Stomach (tissue), 19 donors: ENCODE measurements at places on chromosomes 11 and 22. TPM values are rescaled to one million over a fixed set of nuclear protein-coding genes. Genes with fewer than 3 reads are reported as not detected.

DNA sequence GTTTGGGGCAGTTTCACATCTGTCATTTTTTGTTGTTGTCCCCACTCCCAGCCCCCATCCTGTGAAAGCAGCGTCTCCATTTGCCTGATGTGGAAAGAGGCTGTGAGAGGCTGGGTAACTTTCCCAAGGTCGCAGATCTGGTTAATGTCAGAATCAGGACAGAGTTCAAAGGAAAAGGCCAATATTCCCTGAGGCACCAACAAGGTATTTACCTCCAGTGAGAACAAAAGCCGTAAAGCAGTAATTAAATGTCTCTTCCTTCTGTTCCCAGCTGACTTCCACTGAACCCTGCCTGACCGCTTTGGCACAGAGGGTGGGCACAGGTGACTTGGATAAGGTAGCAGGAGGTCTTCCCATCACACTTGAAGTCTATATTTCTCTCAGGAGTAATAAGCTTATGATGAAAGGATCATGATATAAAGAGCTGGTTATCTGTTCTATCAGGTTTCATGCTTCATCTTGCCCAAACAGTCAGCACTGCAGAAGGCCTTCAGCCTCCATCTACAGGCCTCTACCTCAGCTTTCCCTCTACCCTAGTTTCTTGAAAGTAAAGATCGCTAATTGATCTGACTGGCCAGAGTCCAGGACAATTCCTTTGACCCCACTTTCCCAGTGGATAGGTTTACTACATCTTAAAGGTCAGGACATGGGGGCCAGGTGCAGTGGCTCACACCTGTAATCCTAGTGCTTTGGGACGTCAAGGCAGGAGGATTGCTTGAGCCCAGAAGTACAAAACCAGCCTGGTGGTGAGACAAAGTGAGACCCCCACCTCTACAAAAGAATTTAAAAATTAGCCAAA, 9.4 kb downstream of the C11orf91 start:
- H3K4me3 ChIP-seq: no peak overlapping the region
- no peaks in the 10 kb centered on the region for H3K27me3 ChIP-seq
- DNase-seq: peak; percentile 54
- H3K36me3 ChIP-seq: no peaks in the 10 kb centered on the region
- peaks cover 61% of the 10 kb centered on the region for H3K4me1 ChIP-seq

DNA sequence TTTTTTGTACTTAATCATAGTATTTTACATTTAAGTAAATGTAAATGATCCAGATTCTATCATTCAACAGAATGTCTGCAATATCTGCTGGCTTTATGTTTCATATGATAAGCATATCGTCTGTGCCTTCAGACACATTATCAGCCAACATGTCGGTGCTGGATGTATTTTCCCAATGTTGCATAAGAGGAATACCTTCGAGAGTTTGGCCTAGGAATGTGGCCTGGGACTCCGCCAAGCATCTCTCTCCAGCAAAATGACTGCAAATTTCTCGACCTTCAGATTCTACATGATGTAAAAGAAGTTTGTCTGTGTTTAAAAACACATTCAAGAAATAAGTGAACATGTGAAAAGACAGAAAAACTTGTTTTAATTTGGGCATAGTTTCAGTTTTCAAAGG, 6.9 kb downstream of the BDNF start:
- no peak for DNase-seq
- H3K36me3 ChIP-seq: no peaks in the 10 kb centered on the region
- H3K27ac ChIP-seq: no peak overlapping the region
- H3K27me3 ChIP-seq: peaks cover 3% of the 10 kb centered on the region
- H3K4me1 ChIP-seq: no peaks in the 10 kb centered on the region

- H3K36me3 ChIP-seq: no peaks in the 10 kb centered on the region
- DNase-seq: no peak
- H3K4me1 ChIP-seq: no peaks in the 10 kb centered on the region
- no peaks in the 10 kb centered on the region for H3K27me3 ChIP-seq
These were observed 64.2 kb downstream of the FZD4 start for GRCh38 chr11:86891036-86891435.

- peak overlapping the region; percentile 54 for H3K27ac ChIP-seq
- no peaks in the 10 kb centered on the region for H3K27me3 ChIP-seq
- DNase-seq: peak; percentile 76
- no peaks in the 10 kb centered on the region for H3K36me3 ChIP-seq
These were observed 255.6 kb upstream of the CADM1 start for GRCh38 chr11:115759622-115760460.

DNA sequence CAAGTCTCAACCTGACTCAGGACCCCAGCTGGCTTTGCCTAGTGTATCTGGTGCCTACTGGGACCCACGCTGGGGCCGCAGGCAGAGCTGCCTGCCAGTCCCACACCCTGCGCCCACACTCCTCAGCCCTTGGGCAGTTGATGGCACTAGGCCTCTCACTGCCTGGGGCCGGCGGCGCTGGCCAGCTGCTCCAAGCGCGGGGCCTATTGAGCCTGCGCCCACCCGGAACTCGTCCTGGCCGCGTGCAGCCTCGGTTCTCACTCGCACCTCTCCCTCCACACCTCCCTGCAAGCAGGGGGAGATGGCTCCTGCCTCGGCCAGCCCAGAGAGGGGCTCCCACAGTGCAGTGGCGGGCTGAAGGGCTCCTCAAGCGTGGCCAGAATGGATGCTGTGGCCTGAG, 908.5 kb upstream of the CCDC90B start:
- no peak for DNase-seq
- H3K27ac ChIP-seq: no peak overlapping the region
- no peak overlapping the region for H3K4me3 ChIP-seq
- H3K4me1 ChIP-seq: no peaks in the 10 kb centered on the region
- H3K27me3 ChIP-seq: no peaks in the 10 kb centered on the region

- H3K4me3 ChIP-seq: no peak overlapping the region
- no peak overlapping the region for H3K27ac ChIP-seq
- no peak for DNase-seq
- H3K36me3 ChIP-seq: no peaks in the 10 kb centered on the region
These were observed 21.9 kb upstream of the RAB30 start for GRCh38 chr11:83093634-83094033.

- H3K27ac ChIP-seq: no peak overlapping the region
- no peak for DNase-seq
- H3K4me1 ChIP-seq: peaks cover 17% of the 10 kb centered on the region
- no peak overlapping the region for H3K4me3 ChIP-seq
- no peaks in the 10 kb centered on the region for H3K27me3 ChIP-seq
- H3K36me3 ChIP-seq: no peaks in the 10 kb centered on the region
These were observed 71.7 kb downstream of the TBC1D22A start for GRCh38 chr22:46834021-46834737.

- H3K4me3 ChIP-seq: no peak overlapping the region
- H3K27ac ChIP-seq: no peak overlapping the region
- H3K27me3 ChIP-seq: no peaks in the 10 kb centered on the region
- DNase-seq: peak; percentile 9
- H3K4me1 ChIP-seq: no peaks in the 10 kb centered on the region
These were observed 7.3 kb downstream of the DGCR6L start for GRCh38 chr22:20312396-20313191.

GRCh38 chr11:28536504-28537267, 428.5 kb downstream of the METTL15 start:
- DNase-seq: no peak
- H3K36me3 ChIP-seq: no peaks in the 10 kb centered on the region
- no peaks in the 10 kb centered on the region for H3K27me3 ChIP-seq
- H3K4me1 ChIP-seq: no peaks in the 10 kb centered on the region

- no peaks in the 10 kb centered on the region for H3K36me3 ChIP-seq
- no peak for DNase-seq
- no peak overlapping the region for H3K27ac ChIP-seq
- no peaks in the 10 kb centered on the region for H3K27me3 ChIP-seq
- peaks cover 7% of the 10 kb centered on the region for H3K4me1 ChIP-seq
These were observed 241.7 kb downstream of the MIAT start for GRCh38 chr22:26898946-26899605.

GRCh38 chr11:117677729-117678310, 119.2 kb downstream of the DSCAML1 start:
- H3K27ac ChIP-seq: no peak overlapping the region
- H3K27me3 ChIP-seq: no peaks in the 10 kb centered on the region
- no peak overlapping the region for H3K4me3 ChIP-seq
- H3K36me3 ChIP-seq: no peaks in the 10 kb centered on the region

DNA sequence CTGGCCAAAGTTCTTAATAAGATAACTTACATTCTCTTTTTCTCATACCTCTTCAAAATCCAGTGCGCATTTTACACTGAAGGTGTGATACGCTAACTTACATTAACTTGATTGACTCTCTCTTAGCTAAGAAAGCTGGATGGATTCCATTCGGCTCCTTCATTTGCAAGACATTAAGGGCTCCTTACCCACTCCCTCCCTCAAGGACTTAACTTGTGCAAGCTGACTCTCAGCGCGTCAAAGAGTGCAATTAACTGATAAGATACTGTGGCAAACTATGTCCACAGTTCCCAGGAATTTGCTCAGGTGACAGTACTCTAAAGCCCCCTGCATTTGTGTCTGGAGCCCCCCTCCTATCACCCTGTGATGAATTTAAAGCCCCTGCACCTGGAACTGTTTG, 6.4 kb upstream of the RFPL1 start:
- no peaks in the 10 kb centered on the region for H3K4me1 ChIP-seq
- no peaks in the 10 kb centered on the region for H3K36me3 ChIP-seq
- H3K27me3 ChIP-seq: no peaks in the 10 kb centered on the region
- H3K27ac ChIP-seq: no peak overlapping the region
- no peak for DNase-seq
- H3K4me3 ChIP-seq: no peak overlapping the region

- no peaks in the 10 kb centered on the region for H3K36me3 ChIP-seq
- peaks cover 19% of the 10 kb centered on the region for H3K4me1 ChIP-seq
- peak; percentile 75 for DNase-seq
- peak overlapping the region; percentile 20 for H3K4me3 ChIP-seq
- H3K27ac ChIP-seq: peak overlapping the region; percentile 54
- H3K27me3 ChIP-seq: no peaks in the 10 kb centered on the region
These were observed 33.3 kb downstream of the DENND5A start for GRCh38 chr11:9231848-9232177.

DNA sequence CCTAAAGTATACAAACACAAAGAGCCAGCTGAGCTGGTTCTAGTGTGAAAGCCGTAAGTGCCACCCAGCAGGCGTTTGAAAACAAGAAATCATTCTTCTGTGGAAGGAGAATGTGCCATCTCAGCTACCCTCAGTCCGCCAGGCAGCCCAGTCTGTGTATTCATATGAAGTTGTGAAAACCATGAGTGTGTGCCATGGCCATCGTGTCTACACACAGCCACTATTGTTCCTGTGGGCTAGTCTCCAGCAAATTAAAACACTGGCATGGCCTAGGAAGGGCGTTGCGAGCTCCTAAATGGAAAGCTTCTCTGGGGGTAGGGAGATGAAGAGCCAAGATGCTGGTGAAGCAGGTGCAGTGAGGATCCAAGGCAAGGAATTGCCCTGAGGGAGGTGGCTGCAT, 51.5 kb upstream of the HORMAD2 start:
- no peak for DNase-seq
- H3K4me1 ChIP-seq: peaks cover 45% of the 10 kb centered on the region
- H3K4me3 ChIP-seq: no peak overlapping the region
- H3K36me3 ChIP-seq: peaks cover 33% of the 10 kb centered on the region

DNA sequence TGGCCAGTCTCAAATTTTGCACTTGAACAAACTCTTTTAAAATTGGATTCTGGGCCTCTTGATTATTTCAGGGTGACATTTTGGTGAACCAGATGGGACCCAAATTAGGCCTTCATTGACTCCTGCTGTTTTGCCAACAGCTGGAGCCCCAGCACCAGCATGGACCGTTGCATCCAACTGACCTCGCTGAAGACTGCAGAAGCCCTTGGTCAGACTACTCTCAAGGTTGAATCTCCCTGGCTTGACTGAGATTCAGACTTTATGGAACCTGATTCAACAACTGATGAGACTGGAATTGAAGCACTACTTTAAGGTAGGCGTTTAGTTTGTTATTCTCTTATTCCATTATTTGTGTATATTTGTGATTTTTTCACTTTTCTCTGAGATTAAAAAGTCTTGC, 41.7 kb downstream of the NARS2 start:
- H3K27ac ChIP-seq: no peak overlapping the region
- H3K36me3 ChIP-seq: peaks cover 5% of the 10 kb centered on the region
- no peaks in the 10 kb centered on the region for H3K27me3 ChIP-seq
- H3K4me3 ChIP-seq: no peak overlapping the region

GRCh38 chr11:110833033-110833484, 120.8 kb upstream of the ARHGAP20 start:
- H3K4me3 ChIP-seq: no peak overlapping the region
- no peaks in the 10 kb centered on the region for H3K36me3 ChIP-seq
- H3K27me3 ChIP-seq: no peaks in the 10 kb centered on the region
- no peak for DNase-seq
- H3K27ac ChIP-seq: no peak overlapping the region

GRCh38 chr22:31206896-31207687, 5.0 kb upstream of the LIMK2 start:
- H3K4me1 ChIP-seq: peaks cover 33% of the 10 kb centered on the region
- peaks cover 52% of the 10 kb centered on the region for H3K36me3 ChIP-seq
- H3K27ac ChIP-seq: peak overlapping the region; percentile 36
- DNase-seq: peak; percentile 83
- H3K4me3 ChIP-seq: no peak overlapping the region
- no peaks in the 10 kb centered on the region for H3K27me3 ChIP-seq

DNA sequence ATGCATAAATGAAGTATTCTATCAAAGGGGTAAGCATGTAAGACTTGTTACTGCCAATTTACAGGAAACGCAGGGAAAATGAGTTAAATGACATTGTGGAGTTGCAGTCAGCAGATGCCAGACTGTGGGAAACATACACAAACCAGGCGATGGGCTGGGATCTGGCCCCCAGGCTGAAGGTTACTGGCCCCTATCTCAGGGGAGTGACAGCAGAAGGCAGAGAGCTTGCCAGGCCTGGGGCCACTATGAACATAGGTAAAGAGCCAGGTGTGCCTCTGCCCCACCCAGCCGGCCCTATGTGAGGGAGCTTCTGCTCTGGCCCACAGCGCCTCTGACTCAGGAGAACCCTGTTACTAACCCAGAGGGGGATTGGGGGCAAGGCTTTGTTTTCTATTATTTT, 26.1 kb upstream of the SLC25A1 start:
- no peak overlapping the region for H3K4me3 ChIP-seq
- no peaks in the 10 kb centered on the region for H3K27me3 ChIP-seq
- no peak overlapping the region for H3K27ac ChIP-seq
- DNase-seq: no peak
- H3K36me3 ChIP-seq: peaks cover 17% of the 10 kb centered on the region

- H3K27me3 ChIP-seq: no peaks in the 10 kb centered on the region
- peak overlapping the region; percentile 52 for H3K27ac ChIP-seq
- peak; percentile 49 for DNase-seq
- H3K4me3 ChIP-seq: no peak overlapping the region
- no peaks in the 10 kb centered on the region for H3K36me3 ChIP-seq
These were observed 58.9 kb downstream of the LINC01488 start for GRCh38 chr11:69540118-69541000.

DNA sequence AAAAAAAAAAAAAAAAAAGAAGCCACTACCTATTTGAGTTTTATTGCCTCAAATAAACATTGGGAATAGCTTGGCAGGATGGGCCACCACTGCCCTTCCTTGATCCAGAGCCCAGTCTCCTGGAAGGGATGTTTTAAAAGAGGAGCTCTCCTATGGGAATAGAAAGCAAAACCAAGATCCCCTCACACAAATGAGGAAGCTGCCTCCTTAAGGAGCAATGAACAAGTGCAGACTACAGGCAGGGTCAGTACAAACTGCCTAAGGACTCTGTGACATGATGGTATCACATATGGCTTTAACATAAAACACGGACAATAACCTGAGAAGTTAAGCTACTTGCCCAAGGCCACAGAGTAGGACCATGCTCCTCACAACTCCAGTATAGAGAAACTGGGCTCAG, 120.8 kb downstream of the NAT10 start:
- no peak for DNase-seq
- H3K4me1 ChIP-seq: peaks cover 5% of the 10 kb centered on the region
- no peak overlapping the region for H3K27ac ChIP-seq
- no peaks in the 10 kb centered on the region for H3K36me3 ChIP-seq
- no peaks in the 10 kb centered on the region for H3K27me3 ChIP-seq

AGBL2 gene
- not detected for total RNA-seq

RHOD gene
- total RNA-seq: 6.1 TPM

DDIAS gene
- total RNA-seq: not detected

ANO3 gene
- total RNA-seq: not detected
